ENCODE measurements at places on chromosomes 4 and X.
A peak's percentile ranks its signal among the peaks of the same experiment; 100 is the strongest.

DNA sequence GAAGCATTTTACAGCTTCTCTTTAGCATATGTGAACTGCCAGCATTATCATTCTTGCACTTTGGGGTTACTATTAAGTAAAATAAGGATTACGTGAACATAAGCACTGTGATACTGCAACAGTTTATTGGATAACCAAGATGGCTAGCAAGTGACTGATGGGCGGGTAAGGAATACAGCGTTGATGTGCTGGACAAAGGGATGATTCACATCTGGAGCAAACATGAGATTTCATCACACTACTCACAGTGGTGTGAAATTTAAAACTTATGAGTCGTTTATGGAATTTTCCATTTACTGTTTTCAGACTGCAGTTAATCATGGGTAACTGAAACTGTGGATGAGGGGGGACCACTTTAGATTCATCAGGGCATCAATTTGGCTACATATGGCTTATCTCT lies 16.0 kb downstream of the NBDY start:
- no peak for DNase-seq

DNA sequence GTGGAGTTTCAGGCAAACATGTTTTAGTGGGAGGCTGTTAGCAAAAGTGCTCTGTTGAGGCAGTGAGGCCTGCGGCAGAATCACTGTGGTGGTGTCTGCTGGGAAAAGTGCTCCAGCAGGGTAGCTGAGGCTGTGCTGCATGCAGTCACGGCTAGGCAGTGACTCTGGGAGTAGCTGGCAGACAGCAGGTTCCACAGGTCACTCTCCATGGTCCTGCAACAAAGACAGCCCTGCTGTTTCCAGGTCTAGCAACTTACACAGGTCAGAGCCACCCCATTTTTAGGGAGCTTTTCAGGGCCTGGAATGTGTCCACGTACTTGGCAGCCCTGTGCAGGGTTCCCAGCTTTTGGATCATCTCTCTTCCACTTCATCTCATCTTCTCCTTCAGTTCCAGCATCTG lies 184.3 kb downstream of the NAA11 start:
- peak; percentile 6 for DNase-seq

GRCh38 chr4:140151699-140152012 lies 2.3 kb downstream of the MAML3 start:
- peak; percentile 92 for DNase-seq

- no peak for DNase-seq
Observed at GRCh38 chr4:66736606-66737005, 808.7 kb downstream of the CENPC start.

DNA sequence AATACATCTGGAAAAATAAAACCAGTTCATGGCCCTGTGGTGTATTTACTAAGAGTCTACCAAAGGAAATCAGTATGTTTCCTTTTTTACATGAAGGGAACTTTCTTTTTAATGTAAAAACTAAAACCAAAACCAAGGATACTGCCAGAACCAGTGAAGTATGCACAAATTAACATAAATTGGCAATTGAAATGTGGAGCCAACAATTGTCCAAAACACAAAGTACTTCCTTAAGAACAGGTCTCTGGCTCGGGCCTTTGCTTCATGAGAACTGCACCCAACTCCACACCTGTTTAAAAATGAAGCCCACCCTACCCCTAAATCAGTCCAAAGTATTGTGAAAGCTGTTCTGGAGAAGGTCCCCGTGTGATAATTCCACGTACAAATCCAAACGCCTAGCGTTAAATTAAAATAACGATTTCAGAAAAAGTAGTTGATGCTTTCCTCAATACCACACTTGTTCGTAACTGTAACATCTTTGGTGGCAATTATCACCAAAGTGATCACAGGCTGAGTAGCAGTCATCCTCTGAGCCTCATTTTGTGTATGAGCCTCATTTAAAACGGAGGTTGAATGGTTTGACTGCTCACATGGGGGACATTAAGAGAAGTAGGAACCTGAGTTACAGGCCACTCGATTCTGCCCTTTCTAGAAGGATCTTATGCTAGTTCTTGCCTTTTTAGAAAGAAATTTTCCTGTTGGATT lies 93.0 kb downstream of the GEMIN8 start:
- no peak for DNase-seq

GRCh38 chrX:122622795-122623194 lies 561.3 kb upstream of the GRIA3 start:
- DNase-seq, result no peak

DNA sequence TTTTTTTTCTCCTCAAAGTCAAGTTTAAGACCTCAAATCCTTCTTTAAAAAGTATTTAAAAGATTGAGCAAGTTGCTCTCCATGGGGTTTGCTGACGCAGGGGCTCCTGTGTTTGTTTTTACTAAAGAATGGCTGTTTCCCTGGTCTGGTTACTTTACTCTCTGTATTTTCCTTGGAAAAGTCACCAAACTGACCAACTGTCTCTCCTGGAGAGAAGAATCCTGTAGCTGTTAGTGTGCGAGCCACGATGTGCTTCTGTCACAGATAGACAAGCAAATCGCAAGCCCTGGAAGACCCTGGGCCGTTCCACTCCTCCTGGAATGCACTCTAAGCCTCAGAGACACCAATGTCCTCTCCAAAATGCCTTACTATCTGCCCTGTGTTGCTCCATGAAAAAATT lies 212.1 kb downstream of the CHIC2 start:
- DNase-seq, result no peak

- DNase-seq, result no peak
Observed at GRCh38 chr4:110104661-110105060, 93.8 kb downstream of the ELOVL6 start.

DNA sequence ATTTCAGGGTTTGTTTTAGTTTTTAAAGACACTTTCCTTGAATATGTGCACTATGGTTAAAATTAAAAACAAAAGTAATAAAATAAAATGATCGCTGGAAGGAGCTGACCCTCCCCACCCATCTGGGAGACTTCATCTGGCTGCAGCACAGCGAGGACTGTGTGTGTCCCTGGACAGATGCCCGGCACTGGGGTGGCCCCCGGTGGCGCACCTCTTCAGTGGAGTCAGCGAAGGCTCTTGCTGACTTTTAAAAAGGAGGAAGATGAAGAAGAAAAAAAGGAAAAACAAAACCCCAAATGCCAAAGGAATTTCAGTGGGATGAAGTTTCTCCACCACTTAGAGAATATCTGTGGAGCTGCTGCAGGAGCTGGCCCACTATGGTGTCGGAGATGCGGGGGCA lies 5.4 kb upstream of the ADGRG4 start:
- DNase-seq, result no peak

- no peak for DNase-seq
Observed at GRCh38 chr4:30538794-30539193, 181.4 kb upstream of the PCDH7 start.

GRCh38 chrX:11261260-11261659 lies 32.0 kb upstream of the AMELX start:
- DNase-seq, result peak; percentile 53

DNA sequence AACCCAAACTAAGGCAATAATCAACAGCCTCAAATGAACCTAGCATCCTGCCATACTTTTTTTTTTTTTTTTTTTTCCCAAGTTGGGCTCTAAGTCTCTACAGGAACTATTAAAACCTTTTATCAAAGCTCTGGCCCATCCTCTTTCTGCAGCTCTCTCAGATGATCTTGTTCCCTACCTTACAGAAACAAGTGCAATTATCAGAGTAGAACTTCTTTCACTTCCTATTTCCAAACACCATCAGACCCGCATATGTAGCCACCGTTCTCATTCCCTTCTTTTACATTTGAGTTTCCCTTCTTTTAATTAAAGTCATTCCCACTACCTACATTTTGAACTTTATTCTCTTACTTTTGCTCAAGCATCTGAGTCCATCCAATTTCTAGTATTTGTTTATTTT lies 690.6 kb downstream of the DMD start:
- no peak for DNase-seq

All from trophoblast cell (in vitro differentiated cells and primary cell).